ENCODE measurements at places on chromosomes 1 and 21.
A peak's percentile ranks its signal among the peaks of the same experiment; 100 is the strongest.

- no peak for DNase-seq
Measured at GRCh38 chr21:29349702-29350101, 51.0 kb downstream of the BACH1 start.

GRCh38 chr1:43488165-43488564 is 34.4 kb upstream of the HYI start:
- DNase-seq, result no peak

GRCh38 chr1:203216274-203217138 is 13.0 kb downstream of the CHIT1 start:
- peak; percentile 40 for DNase-seq

DNA sequence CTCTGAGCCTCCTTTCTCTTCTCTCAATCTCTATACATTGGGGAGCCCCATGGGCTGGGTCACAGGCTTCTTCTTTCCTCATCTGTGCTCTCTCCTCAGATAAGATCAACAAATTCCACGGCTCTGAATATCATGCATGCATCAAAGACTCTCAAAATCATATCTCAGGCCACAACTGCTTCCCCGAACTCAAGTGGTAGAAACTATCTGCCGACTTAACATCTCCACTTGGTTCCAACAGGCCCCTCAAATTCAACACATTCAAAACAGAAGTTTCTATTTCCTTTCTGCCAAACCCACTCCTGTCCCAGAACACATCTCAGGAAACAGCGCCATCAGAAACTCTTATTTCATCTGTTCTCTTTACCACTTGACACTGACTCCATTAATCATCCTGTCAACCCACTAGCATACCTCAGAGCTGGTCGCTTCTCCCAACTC is 16.7 kb downstream of the DDX59 start:
- no peak for DNase-seq

DNA sequence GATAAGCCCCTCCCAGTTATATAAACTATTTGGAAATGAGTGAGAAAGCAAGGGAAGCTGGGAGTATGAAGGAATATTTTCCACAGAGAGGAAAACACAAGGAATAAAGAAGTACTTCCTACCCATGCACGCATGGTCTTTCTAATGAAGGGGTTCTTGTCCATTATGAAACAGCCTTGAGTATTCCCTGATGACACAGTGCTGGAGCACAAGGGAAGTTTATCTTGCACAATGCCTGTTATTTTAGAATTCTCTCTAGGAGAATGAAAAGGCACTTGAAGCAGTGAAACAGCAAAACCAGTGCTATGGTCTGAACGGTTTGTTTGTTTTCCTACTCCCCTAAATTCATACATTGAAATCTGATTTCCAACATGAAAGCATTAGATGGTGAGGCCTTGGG is 38.6 kb upstream of the ADAMTS1 start:
- no peak for DNase-seq

DNA sequence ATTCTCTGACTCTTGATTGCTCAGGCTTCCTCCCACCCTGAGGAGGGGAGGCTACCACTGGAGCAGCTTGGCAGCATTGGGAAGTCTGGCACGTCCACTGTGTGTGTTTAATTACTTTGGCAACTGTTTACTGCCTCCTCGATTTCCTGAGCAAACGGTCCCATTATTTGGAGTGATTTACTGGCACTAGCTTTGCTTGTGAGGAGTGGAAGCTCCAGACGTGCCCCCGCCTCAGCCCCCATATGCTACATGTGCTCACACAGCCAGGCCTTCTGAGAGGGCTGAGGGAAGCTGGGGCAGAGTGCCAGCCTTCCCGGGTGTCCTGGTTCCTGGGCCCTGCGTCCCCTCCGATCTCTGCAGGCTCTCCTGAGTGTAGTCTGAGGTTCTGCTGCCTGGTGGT is 306.2 kb downstream of the PTPRU start:
- DNase-seq, result no peak

DNA sequence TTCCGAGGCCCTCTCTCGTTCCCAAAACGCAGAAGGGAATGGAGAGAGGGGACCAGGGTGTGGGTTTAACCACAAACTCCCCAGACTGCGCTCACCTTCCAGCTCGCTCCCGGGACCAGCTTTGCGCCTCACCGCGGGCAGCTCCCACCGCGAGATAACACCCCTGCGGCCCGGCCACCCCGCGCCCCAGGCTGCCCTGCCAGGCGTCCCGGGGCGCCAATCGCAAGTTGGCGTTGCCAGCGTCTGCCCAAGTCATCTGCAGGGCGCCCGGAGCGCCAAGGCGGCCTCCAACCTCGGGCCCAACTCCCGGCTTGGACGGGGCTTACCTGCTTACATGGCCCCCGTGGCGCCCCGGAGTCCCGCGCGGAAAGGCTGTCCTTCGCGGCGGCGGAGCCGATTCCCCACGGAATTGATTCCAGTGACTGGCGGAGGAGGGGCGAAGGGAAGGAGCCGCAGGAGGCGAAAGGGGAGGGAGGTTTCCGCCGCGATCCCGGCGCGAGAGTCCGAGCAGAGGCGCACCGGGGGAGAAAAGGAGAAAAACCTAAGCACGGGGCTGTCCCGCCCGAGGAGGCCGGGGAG is 456 bp downstream of the PTPN14 start:
- DNase-seq, result no peak

DNA sequence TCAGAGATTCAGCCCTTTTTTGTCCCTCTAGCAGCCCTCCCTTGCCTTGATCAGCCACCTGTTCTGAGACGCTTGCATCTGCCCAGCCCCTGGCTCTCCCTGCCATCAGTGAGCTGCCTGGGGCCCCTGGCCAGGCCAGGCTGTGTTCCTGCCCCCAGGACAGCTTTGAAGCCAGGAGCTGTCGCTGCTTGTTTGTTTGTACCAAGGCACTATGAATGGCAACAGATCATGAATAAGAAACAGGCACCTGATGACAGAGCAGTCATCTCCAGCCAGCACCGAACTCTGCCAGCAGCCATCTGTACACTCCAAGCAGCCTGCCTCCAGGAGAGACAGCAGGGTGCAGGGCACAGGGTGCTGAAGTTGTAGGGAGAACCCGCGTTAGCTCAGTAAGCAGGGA is 8.1 kb upstream of the VWA5B1 start:
- no peak for DNase-seq
